ENCODE measurements at places on chromosomes 16 and 17. TPM values are rescaled to one million over a fixed set of nuclear protein-coding genes. Genes with fewer than 3 reads are reported as not detected.
A peak's percentile ranks its signal among the peaks of the same experiment; 100 is the strongest.

DNA sequence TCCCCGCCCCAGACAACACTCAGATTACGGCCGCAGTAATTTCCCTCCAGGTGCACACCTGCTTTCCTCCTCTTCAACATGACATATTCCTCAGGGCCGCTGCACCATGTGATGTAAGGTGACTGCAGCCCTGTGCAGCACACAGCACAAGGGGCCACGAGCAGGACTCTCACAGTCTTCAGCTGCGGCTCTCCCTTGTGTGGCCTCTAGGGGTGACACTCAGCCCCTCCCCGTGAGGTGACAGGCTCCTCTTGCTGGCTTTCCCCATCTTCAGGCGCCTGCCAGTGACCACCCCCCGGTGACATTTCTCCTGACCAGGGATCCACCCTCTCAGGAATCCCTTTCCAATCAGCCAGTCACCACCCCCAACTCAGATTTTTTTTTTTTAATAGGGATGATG, 31.3 kb upstream of the ABCC3 start:
- no peak for DNase-seq

GRCh38 chr16:85587762-85588556, 25.2 kb upstream of the GSE1 start:
- DNase-seq: no peak

- DNase-seq: peak; percentile 87
These were observed 3.3 kb downstream of the HOXB2 start for GRCh38 chr17:48541577-48542113.

DNA sequence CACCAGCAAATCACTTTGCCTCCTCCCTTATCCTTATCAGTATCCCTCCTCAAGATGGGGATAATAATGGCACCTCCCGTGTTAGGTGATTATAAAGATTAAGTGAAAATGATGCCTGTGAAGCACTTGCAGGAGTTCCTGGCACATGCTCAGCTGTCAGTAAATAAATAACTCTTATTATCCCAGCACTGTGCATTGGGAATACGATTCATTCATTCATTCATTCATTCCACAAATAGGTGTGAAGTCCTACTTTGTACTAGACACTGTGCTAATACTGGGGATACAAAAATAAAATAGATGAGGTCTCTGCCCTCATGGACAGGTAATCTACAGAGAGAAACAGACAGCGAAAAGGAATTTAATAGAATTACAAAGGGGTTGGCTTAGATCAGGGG, 2.0 kb downstream of the XYLT2 start:
- no peak for DNase-seq

GRCh38 chr16:51968749-51969148, 578.2 kb downstream of the TOX3 start:
- DNase-seq: no peak

DNA sequence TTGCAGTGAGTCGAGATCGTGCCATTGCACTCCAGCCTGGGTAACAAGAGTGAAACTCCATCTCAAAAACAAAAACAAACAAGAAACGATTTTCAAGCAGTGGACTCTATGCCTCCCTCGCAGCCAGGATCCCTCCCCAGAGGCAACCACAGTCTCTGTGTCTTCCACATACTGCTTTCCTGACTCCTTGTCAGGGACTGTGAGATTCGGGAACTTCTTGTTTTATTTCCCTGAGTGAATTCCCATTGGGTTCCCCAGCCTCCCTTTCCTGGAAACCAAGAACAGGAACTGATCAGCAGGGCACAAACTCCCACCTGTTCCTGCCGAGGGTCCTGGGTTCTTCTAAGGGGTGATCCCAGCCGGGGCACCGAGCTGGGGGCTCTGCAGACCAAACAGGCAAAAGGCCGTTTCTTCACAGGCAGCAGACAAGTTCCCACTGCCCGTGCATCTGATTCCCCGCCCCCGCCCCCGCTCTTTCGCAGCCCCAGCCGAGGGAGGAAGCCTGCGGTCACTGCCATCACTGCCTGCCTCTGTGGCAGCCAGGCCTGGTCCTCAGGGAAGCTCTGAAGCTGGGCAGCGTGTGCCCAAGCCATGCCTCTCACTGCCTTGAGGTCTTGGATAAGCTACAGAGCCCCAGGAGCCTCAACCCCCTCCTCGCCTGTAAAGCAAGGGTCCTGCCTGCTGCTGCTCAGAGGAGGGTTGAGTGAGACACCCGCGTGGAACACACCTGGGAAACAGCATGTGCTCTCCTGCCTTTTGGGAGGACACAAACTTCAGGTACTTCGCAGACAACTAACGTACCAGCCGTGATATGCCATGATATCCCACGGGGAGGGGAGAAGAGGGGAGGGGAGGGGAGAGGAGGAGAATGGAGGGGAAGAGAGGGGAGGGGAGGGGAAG, 5.5 kb upstream of the PIEZO1 start:
- no peak for DNase-seq

GRCh38 chr16:65510850-65511249, 389.0 kb upstream of the CDH11 start:
- no peak for DNase-seq

DNA sequence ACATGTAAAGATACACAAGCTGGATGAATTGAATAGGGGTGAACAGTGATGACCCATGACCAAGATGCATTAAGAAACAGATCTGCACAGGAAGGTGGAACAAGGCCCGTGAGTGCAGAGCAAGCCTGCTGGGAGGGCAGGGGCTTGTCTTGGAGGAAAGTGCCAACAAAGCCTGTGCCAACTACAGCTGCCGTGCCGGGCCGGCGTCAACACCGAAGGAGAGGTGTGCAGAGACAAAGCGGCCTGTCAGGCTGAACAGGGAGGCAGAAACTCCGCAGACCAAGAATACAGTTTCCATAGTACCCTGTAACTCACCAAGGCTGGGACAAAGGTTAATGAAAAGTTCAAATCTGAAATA, 46.7 kb downstream of the ANKRD11 start:
- no peak for DNase-seq

GRCh38 chr16:26344240-26344776, 652.5 kb downstream of the HS3ST4 start:
- DNase-seq: no peak

DNA sequence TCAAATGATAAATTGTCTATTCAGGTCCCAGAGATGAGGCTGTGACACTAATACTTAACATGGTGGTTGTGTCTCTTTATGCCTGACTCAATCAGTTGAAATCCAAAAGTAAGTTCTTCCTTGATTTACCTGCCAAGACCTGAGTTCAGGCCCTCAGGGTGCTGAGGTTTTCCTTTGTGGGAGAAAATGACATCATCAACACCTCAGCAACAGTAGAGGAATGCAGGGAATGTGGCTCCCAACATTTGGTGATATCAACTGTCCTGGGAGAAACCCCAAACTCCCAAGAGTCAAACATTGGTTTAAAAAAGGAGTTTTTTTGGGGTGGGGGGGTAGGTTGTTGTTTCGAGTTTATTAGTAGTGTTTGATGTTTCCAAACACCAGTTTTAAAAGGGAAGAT, 14.7 kb downstream of the RNF43 start:
- peak; percentile 66 for DNase-seq

DNA sequence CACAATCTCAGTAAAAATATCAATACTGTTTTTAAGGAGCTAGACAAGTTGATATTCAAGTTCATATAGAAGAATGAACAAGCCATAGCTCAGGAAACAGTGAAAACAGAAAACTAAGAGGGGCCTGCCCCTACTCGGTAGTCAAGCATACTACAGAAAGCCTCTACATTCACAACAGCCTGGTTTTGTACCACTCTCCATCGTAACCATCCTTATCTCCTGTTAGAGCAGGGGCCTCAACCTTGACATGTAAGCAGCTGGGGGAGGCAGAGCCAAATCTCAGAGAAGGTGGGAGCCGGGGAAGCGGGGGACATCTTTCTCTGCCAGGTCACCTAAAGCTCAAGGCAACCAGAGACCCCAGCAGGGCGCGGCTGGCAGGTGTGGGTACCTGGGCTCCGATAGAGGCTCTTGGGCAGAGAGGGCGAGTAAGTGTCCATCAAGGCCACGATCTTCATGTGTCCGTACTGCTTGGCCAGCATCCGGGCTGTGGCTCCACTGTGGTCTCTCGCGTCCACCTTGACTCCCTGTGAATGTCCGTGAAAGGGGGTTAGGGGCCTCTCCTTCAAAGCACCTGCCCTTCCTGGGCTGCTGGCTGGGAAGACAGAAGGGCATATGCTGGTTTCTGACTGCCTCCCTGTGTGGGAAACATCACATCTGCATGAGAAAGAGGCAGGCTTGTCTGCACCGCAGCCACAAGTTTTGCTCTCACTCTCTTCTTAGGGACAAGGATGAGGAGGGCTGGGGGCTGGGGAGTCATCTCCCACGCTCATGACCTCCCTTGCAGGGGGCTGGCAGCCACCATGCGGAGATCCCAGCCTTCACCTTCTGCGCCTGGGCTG, 20.2 kb downstream of the ANKS3 start:
- no peak for DNase-seq

BAHCC1 gene
- total RNA-seq: 14.3 TPM

ENO3 gene
- 2.8 TPM for total RNA-seq

TEKT1 gene
- not detected for total RNA-seq

ODAD4 gene
- total RNA-seq: 0.16 TPM

All from fibroblast of the aortic adventitia (primary cell).